SK-N-DZ (cell line): ENCODE measurements at places on chromosomes 3 and 15.

DNA sequence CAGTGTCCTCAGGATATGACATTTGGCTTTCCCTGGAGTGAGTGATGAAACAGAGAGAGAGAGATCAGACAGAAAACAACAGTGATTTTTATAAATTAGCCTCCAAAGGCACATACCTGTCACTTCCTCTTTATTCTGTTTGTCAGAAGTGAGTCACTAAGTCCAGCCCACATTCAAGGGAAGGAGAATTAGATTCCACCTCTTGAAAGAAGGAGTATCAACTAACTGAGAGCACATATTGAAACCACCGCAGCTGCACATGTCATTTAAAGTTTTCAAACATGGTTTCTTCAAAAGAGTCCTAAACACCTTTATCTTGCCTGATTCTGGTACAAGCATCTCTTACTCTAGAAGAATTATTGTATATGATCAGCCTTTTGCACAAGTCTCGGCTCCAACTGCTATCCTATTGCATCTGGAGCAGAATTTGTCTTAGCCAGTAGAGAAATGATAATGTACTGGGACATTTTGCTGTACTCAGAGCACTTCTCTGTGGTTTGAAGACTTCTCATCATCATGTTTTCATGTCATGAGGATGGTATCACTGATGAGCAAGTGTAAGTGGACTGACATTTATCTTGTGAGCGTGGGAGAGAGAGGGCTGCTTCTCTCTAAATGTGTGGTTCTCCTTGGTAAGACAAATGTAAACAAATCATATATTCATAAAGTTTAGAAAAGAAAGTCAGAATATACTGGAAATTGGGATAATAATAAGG, 338.9 kb upstream of the CFAP20DC start:
- no peak for DNase-seq

GRCh38 chr3:101120039-101120438, 126.8 kb upstream of the ABI3BP start:
- DNase-seq: no peak

DNA sequence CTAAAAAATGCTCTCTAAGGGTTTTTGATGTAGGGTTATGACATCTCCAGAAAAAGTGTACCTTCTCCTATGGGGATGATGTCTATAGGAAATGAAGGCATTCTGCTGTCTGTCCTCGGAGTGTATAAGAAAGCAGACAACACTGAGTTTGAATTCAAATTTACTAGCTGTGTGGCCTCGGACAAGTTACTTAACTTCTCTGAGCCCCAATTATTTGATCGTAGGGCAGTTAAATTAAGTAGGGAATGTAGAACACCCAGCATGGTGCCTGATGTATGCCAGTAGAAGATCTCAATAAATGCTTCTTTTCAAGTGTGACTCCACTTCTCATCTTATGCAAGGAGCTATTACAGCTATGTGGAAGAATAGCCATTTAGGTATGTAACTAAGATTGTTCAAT, 184.6 kb downstream of the CPNE4 start:
- no peak for DNase-seq

GRCh38 chr3:71168880-71169411, 414.6 kb downstream of the FOXP1 start:
- DNase-seq: peak; percentile 22

DNA sequence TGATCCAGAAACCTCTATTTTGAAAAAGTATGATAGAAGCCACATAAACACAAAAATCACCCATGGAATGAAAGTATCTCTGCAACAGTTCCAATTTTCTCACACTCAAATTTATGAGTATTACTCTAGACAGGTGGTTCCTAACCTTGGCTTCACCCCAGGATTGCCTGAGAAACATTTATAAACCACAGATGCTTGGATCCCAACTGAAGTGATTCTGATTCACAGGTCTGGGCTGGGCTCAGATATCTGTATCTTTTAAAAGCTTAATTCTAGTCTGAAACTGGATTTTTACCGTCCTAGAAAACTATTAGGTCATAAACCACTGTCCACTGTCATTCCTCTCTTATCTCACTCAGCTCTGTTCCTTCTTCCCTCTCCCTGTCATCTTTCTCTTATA, 7.4 kb upstream of the SST start:
- no peak for DNase-seq

GRCh38 chr3:143236226-143236964, 116.8 kb downstream of the CHST2 start:
- DNase-seq: peak; percentile 35

DNA sequence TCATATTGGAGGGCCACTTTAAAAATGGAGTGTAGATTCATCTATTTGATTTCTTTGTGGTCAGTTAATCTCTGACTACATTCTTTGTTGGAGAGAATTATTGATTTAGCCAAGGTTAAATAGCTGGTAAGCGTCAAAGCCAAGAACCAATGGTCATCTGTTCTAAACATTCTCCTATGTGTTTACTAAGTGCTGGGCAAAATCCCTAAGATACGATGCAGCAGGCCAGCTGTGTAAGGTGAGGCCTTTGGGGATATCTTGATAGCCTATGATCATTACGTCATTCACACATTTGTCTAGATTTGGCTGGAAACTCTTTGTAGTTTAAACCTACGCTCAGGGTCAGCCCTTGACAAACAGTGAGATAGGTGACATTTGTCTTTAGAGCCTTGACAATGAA, 236.2 kb downstream of the NR1D2 start:
- DNase-seq: no peak

DNA sequence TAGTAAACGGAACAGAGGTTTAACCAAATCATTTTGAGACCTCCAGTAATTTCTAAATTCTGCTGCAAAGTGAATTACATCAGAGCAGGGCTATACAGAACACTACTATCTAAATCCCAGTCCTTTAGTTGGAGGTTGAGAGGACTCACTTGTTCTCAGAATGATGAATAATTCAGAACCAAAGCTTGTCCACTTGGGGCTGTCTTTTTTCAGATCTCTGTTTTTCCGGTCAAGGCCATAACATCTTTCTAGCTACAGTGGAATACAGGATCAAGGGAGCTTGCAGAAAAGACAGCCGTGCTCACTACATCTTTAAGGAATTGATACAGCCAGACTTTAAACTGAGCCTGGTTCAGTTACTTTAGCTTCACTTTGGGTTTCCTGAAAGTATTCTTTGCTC, 194.5 kb downstream of the EFHB start:
- no peak for DNase-seq

DNA sequence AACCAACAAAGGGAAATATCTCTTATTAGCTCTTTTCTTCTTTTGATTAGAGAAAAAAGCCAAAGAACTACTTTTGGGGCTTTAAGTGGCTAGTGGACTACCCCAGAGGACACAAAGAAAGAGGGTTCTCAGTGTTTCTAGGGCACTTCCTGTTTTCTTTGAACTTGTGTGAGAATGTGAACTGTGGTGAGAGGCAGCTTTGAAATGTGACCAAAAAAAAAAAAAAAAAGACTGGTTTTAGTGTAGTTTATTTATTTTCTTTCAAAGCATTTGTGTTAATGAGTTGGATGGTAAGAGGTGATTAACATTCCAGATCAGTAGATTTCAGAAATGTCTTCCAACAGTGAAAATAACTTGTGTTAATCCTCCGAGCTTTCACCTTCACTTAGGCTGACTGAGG, 32.4 kb downstream of the SELENOT start:
- DNase-seq: no peak

DNA sequence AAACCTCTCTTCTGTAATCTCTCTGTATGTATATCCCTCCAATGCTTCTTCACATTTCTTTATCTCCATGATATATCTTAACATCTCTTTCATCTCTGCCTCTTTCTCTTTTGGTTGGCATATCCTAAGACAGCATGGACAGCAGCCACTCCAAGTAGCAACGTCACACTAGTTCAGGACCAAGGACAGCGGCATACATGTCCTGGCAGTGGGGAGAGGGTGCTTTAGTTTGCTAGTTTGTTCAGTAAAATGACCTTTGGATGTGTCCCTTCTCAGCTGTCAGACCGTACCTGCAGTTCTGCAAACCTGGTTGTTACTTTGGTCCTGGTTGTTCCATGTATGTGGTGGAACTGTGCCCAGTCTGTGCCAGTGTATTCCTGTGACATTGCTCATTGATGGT, 225.6 kb upstream of the ROPN1 start:
- no peak for DNase-seq
